ENCODE measurements at places on chromosomes 5 and 9.
A peak's percentile ranks its signal among the peaks of the same experiment; 100 is the strongest.

DNA sequence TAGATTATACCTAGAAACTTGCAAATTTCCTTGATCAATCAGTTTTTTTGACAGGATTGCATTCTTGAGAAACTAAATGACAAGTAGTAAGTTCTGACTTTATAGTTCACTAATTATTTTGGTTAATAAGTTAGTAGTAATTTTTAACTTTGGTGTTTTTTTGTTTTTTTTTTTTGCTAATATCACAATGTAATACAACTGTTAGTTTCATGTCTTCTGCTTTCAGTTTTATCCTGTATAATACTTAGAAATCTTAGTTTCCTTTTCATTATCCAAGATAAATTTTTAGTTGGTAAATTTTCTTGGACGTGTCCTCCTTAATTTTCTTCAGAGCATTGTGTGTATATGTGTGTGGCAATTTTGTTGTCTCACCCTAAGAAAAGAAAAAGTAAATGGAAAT is 57.8 kb downstream of the CWC27 start:
- no peak for DNase-seq

- DNase-seq: no peak
These were observed 105.1 kb downstream of the PHF2 start for GRCh38 chr9:93681269-93682154.

GRCh38 chr5:89399548-89399947 is 516.6 kb upstream of the MEF2C start:
- no peak for DNase-seq

GRCh38 chr9:136049491-136050265 is 45.4 kb downstream of the NACC2 start:
- no peak for DNase-seq

DNA sequence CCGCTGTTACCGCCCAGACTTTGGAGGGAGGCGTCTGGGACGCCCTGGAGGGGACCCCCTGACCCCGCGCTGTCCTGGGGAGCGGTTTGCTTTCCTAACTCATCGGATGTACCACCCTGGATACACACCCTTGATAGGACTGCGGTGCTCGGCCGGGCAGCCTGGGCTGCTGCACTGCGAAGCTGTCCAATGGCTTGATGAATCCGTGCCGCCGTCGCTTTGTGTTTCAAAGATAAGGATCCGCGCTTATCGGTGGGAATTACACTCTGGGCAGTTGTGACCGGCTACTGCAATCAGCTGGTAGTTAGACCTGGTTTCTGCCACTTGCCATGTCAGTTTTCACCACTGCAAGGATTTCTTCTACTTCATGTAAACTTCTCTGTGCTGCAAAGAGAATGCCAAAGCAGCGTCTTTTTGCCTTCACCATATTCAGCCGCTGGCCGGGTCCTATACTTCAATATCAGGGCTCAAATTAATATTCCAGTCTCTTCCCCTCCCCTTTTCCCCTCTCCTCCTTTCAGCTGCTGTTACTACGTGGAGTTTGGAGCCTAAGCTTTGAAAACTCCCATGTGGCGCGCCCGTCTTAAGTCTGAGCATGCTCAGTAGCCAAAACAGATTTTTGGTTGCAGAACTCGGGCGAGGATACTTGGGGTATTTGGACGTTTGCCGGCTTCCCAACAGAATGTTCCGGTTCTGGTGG is 727 bp downstream of the SMAD5 start:
- peak; percentile 85 for DNase-seq

All from adipocyte (in vitro differentiated cells).